ENCODE measurements at places on chromosomes 5 and 9.

DNA sequence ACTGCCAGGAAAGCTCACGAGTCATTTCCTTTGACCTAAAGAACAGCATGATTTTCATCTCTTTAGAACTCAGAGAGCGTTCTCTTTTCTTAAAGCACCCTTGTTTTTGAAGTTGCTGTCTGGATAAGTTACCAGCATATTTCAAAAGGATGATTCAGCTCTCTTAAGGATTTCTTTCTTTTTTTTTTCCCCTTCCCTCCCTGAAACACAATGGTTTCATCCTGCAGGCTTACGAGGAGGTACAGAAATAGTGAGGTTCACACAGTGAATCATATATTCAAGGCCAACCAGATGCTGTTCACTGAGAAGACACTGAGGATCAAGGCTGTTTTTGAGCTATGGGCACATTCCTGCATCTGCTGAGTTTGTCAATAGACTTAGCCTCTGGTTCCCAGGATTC is 257.2 kb downstream of the KIF4B start:
- no peak for DNase-seq

DNA sequence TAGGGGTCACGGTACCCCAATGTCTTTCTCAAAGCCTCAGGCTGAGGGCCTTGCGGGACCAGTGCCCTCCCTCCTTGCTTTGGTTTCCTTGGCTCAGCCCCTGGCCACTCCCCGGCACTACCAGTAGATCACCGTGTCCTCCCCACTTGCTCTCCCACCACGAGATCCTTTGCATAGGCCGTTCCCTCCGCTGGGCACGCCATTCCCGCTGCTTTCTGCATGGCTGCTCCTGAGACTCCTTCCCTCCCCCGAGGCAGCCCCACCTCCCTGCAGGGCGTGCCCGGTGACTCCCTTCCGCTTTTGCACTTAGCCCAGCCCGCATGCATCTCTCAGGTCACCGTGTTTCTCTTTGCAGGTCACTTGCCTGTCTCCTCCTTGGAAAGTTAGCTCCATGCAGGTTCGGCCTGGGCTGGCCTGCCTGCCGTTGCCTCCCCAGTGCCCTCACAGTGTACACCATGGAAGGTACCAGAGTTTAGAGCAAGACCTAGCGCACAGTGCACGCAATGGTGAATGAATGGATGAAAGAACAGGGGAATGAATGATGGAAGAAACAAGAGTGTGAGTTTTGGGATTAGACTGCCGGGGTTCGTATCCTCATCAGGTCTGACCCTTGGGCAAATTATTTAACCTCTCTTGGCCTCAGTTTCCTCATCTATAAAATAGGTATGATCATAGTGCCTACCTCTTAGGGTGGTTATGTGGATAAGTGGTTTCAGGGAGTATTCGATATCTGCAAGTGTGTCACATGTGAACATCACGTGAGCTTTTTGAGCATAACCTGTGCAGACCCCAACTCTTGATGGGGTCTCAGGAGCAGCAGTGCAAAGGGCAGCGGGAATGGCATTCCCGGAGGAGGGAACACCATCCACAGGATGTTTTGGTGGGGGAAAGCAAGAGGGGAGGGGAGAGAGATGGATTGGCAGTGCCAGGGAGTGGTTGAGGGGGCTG is 214.3 kb downstream of the C9orf50 start:
- DNase-seq: no peak

DNA sequence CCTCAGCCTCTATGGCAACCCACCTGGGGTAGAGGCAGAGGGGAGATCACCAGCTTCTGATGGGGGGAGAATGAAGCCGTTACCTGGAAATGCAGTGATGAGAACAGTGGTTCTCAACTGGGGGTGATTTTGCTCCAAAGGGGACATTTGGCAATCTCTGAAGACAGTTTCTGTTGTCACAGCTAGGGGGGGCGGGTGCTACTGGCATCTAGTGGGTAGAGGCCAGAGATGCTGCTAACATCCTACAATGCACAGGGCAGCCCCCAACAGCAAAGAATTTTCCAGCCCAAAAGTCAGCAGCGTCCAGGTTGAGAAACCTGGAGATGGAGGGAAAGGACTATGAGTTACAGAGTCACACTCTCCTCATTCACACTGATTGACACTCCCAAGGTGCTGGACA is 84.5 kb downstream of the FGF1 start:
- no peak for DNase-seq

- DNase-seq: no peak
These were observed 140.8 kb downstream of the HMHB1 start for GRCh38 chr5:143952809-143953208.

- no peak for DNase-seq
These were observed 22.0 kb downstream of the OR2S2 start for GRCh38 chr9:35935755-35936509.

- DNase-seq: no peak
These were observed 680 bp upstream of the LPCAT1 start for GRCh38 chr5:1524481-1524798.

DNA sequence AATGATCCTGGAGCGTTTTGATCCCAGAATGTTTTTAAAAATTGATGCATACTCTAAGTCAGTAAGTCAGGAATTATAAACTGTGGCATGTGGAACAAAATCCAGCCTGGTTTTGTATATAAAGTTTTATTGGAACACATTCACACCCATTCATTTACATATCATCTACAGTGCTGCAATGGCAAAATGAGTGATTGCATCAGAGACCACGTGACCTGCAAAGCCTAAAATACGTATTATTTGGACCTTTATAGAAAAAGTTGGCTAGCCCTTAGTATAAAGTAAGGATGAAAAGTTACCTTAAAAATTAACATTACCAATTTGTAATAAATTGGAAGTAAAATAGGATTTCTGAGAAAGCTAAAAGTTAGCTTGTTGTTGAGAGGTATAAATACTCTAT is 95.0 kb downstream of the PCSK5 start:
- no peak for DNase-seq

GRCh38 chr9:109072821-109073435 is 46.8 kb downstream of the TMEM245 start:
- DNase-seq: no peak

DNA sequence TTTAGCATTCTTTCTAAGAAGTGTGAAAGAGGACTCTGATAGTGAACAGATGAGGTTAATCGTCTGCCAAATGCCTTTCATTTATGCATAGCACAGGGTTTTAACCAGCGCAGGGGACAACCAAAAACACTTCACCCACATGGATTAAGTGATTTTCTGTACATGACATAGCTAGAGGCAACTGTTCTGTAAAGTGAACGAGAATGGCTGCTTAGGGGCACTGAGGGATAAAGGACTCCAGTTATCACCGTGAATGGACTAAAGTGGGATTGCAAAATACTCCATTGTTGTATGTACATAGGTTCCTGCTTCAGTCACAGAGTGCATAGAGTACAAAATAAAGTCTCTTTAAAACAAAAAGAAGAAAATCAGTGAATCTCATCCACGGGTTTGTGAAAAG is 456.8 kb downstream of the DMAC1 start:
- no peak for DNase-seq

DNA sequence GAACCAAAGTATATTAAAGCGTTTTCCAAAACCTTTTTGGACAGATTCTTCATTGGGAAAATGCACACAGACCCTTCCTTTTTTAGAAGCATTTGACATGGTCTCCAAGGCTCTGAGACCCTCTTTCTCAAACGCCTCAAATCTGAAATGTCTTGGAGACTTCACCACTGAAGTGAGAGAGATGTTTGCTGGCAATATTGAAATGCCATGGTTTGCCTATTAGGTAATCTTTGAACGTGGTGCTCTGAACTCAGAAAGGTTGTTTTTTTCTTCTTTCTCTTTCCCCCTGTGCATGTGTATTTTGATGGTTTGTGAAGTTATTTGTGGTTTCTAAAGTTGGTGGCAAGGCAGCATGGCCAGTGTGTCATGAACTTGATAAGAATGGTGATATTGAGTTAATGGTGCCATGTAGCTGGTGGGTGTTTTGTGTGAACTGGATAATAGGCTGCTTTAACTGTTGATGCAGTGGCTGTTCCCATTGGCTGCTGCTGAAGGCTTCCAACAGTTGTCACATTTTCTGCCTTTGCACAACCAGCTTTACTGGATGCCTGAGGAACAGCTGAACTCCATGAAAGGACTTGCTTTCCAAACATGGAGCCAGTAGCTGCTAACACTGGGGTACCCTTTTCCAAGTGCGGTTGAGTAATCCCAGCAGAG is 1.7 kb downstream of the PALM2AKAP2 start:
- no peak for DNase-seq

DNA sequence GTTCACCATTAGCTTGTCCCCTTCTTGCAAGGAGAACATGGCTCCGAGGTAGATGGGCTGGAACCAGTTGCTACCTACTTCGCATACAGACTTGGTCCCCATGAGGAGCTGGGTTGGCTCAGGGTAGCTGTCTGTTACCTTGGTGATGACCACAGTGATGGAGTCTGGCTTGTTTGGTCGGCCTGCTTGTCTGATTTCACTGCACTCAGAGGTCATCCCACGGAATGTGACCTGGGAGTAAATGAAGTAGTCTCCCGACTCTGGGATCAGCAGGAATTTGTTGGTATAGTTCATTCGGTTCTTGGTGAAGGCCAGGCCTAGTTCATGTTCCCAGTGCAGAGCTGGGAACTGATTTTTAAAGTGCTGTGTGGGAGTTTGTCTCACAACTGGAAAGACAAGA is 15.3 kb downstream of the TNFSF15 start:
- no peak for DNase-seq

Measured in activated naive CD8-positive, alpha-beta T cell treated with anti-CD3 and anti-CD28 coated beads, Interleukin-2, amount 50 U/mL, for 16 hours (primary cell).